ENCODE measurements at places on chromosomes 1 and 21.

DNA sequence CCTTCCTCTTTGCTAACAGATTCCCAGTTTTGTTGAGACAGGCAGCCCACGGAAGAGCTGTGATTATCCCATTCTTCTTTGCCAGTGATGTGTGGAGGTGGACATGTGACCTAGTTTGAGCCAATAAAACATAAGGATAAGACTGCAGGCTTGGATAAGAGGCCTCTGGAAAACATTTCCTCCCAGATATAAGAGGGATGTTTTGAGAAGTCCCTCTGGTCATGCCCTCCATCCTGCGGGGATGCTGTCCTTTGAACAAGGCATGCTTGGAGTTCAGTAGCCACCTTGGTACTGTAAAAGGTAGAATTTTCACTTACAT lies 155.7 kb downstream of the TM2D1 start:
- no peaks in the 10 kb centered on the region for H3K27me3 ChIP-seq
- H3K4me1 ChIP-seq = no peaks in the 10 kb centered on the region
- no peak overlapping the region for H3K4me3 ChIP-seq
- no peak overlapping the region for H3K27ac ChIP-seq
- DNase-seq = no peak
- H3K36me3 ChIP-seq = no peaks in the 10 kb centered on the region

- peak overlapping the region; percentile 95 for H3K4me3 ChIP-seq
- no peak for DNase-seq
- H3K4me1 ChIP-seq = peaks cover 89% of the 10 kb centered on the region
- H3K27ac ChIP-seq = peak overlapping the region; percentile 95
Measured at GRCh38 chr1:155004352-155005075, 1.9 kb downstream of the ZBTB7B start.

DNA sequence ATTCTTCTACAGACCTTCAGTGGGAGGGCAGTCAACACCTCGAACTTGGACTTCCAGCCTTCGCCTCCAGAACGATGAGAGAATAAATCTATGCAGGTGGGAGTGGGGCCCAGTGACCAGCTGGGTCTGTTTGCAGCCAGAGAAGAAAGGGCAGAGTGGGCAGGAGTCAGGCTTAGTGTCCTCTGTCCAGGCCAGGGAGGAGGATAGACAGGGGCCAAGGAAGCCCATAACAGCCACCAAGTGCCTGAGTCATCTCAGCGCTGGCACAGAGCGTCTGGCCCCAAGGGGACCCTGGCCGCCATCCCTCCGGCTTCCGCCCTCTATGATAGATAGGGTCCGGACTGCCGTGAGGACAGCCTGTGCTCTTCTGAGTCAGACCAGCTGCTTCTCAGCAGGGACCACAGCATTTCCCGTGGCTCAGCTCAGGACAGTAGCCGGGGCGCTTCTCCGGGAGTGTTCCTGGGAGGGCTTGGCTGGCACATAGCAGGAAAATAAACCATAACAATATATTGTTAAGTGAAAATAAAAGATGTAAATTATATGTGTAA lies 133.1 kb upstream of the C1orf174 start:
- no peaks in the 10 kb centered on the region for H3K4me1 ChIP-seq
- DNase-seq = no peak
- H3K36me3 ChIP-seq = no peaks in the 10 kb centered on the region
- H3K27me3 ChIP-seq = peaks cover 84% of the 10 kb centered on the region

DNA sequence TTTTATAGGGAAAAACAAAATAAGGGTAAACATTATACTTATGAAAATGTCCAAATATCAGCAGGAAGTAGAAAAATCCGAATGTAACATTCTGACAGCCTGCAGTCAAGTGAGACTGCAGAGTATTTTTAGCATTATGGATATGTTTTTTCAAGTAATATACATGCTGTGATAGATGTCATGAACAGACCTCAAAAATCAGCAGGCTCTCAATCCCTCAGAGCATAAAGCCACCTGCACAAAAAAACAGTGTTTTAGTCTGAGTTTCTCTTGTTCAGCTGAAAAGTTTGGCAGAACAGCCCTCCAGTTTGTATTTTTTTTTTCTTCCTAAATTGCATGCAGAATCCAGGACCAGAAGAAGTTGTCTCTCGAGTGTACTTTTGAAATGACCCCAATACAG lies 219.1 kb upstream of the FMN2 start:
- no peak for DNase-seq
- H3K36me3 ChIP-seq = no peaks in the 10 kb centered on the region
- no peaks in the 10 kb centered on the region for H3K4me1 ChIP-seq
- no peak overlapping the region for H3K4me3 ChIP-seq

DNA sequence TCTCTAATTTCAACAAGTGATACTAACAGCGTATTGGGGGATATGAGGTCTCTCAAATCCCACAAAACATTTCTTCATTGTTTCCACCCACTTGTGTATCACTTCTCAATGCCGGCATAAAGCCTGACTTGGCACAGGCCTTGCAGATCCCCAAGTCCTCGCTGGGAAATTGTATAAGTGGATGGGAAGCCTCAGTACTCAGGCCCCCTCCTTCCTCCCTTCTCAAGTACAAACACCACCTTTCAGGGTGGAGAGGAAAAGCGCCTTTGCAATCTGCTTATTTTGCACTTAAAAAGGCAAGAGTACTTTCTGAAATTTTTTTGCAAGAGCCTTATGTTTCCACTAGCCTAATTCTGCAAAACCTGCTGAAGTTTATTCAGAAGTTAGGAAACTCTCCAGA lies 25.8 kb upstream of the KLHDC8A start:
- H3K4me1 ChIP-seq = no peaks in the 10 kb centered on the region
- H3K27me3 ChIP-seq = peaks cover 67% of the 10 kb centered on the region
- DNase-seq = no peak
- H3K27ac ChIP-seq = no peak overlapping the region

GRCh38 chr1:228100822-228101613 lies 2.1 kb downstream of the C1orf35 start:
- peaks cover 53% of the 10 kb centered on the region for H3K36me3 ChIP-seq
- H3K27me3 ChIP-seq = no peaks in the 10 kb centered on the region
- DNase-seq = no peak
- no peak overlapping the region for H3K4me3 ChIP-seq

- H3K4me1 ChIP-seq = peaks cover 12% of the 10 kb centered on the region
- H3K27ac ChIP-seq = no peak overlapping the region
- no peaks in the 10 kb centered on the region for H3K36me3 ChIP-seq
Measured at GRCh38 chr1:9078015-9078751, 8.7 kb upstream of the SLC2A5 start.

DNA sequence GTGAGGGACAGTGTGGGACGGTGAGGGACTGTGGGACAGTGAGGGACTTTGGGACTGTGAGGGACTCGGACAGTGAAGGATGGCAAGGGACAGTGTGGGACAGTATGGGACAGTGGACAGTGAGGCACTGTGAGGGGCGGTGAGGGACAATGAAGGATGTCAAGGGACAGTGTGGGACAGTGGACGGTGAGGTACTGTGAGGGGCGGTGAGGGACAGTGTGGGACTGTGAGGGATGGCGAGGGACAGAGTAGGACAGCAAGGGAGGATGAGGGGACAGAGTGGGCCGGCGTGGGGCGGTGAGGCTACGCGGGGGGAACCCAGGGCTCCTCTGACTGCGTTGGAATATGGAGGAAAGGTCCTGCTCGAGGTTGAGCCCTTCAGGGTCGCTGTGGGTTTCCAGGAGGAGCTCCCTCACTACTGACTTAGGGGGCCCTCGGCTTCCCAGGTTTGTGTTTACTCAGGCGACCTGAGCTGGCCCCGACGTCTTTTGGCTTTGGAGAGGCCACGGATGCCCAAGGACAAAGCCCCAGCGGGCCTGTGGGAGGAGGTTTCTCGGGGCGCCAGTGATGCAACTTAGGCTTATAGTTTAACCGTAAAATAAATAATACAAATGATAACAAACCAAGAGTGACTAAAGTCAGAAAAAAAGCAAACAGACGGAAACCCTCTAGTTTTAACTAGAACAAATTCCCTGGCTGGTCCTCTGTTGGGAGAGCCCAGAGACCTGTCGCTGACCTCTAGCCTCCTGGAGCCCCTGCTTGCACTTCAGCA lies 1.1 kb upstream of the ERRFI1 start:
- no peaks in the 10 kb centered on the region for H3K36me3 ChIP-seq
- peaks cover 64% of the 10 kb centered on the region for H3K4me1 ChIP-seq
- H3K27ac ChIP-seq = peak overlapping the region; percentile 96

DNA sequence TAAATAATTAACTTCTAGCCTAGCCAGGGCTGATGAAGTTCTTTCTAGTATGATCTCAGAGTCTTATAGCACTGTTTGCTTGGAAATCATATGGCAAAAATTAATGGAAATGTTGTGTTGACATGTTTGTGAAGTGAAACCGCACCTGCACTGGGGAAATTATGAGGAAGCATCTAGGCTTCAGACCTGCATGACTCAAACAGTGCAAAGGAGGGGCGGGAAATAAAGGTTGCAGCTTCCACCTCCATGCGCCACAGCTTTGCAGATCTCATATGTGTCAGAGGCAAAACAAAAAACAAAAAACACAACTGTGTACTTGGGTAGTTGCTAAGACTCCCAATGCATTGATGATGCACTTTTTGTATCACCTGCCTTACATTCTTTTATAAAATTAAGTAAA lies 1080.6 kb downstream of the PLA2G4A start:
- no peak for DNase-seq
- H3K36me3 ChIP-seq = no peaks in the 10 kb centered on the region
- no peaks in the 10 kb centered on the region for H3K4me1 ChIP-seq
- H3K27me3 ChIP-seq = no peaks in the 10 kb centered on the region
- H3K4me3 ChIP-seq = no peak overlapping the region

- H3K27ac ChIP-seq = no peak overlapping the region
- DNase-seq = no peak
Measured at GRCh38 chr1:39720094-39720999, 18.3 kb upstream of the PPIE start.

GRCh38 chr21:45970674-45971615 lies 10.6 kb upstream of the COL6A1 start:
- DNase-seq = peak; percentile 76
- H3K4me3 ChIP-seq = peak overlapping the region; percentile 4
- H3K4me1 ChIP-seq = peaks cover 54% of the 10 kb centered on the region
- no peaks in the 10 kb centered on the region for H3K36me3 ChIP-seq
- no peaks in the 10 kb centered on the region for H3K27me3 ChIP-seq
- H3K27ac ChIP-seq = peak overlapping the region; percentile 97

DNA sequence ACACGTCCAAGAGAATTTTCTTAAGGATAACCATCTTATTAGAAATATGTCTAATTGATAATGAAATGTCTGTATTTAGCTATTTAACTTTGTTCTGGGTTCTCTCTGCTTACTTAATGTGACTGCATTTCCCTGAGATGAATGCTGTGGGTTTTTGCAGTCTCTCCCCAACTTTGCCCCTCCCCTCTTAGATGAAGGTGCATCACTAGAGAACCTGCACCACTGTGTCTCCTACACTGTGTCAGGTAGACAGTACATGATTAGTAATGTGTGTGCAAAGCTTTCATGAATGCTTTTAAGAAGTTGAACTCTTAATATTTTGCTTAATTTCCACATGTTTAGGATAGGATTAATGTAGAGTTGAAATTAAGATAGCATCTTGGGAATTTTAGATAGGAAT lies 51.7 kb downstream of the LRRC8D start:
- H3K27ac ChIP-seq = peak overlapping the region; percentile 68
- H3K4me3 ChIP-seq = no peak overlapping the region
- peaks cover 56% of the 10 kb centered on the region for H3K4me1 ChIP-seq
- H3K36me3 ChIP-seq = peaks cover 14% of the 10 kb centered on the region

GRCh38 chr1:15083578-15083977 lies 70.0 kb upstream of the TMEM51 start:
- no peaks in the 10 kb centered on the region for H3K36me3 ChIP-seq
- H3K4me1 ChIP-seq = no peaks in the 10 kb centered on the region
- H3K27ac ChIP-seq = no peak overlapping the region
- no peak overlapping the region for H3K4me3 ChIP-seq
- H3K27me3 ChIP-seq = no peaks in the 10 kb centered on the region

GRCh38 chr1:119871881-119872280 lies 24.4 kb downstream of the ADAM30 start:
- H3K27me3 ChIP-seq = peaks cover 4% of the 10 kb centered on the region
- H3K4me1 ChIP-seq = peaks cover 11% of the 10 kb centered on the region

DNA sequence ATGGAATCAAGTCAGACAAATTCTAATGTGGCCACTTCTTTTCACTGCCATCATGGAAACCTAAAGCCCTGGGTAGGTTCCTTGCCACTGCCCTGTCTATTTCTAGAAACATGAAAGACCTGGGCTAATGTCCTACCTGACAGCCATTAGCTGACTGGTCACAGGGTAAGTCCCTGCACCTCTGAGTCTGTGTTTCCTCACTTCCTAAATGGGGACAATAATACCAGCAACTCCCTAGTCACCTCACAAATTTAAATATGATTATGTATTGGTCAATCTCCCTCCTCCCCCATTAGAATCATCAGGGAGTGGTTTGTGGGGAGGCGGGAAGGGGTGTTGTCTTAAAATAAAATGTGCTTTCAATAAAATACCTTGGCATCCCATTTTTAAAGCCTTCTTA lies 2.2 kb downstream of the CREG1 start:
- peaks cover 56% of the 10 kb centered on the region for H3K4me1 ChIP-seq
- peak overlapping the region; percentile 71 for H3K4me3 ChIP-seq
- H3K36me3 ChIP-seq = peaks cover 15% of the 10 kb centered on the region
- no peak overlapping the region for H3K27ac ChIP-seq
- DNase-seq = no peak
- no peaks in the 10 kb centered on the region for H3K27me3 ChIP-seq

DNA sequence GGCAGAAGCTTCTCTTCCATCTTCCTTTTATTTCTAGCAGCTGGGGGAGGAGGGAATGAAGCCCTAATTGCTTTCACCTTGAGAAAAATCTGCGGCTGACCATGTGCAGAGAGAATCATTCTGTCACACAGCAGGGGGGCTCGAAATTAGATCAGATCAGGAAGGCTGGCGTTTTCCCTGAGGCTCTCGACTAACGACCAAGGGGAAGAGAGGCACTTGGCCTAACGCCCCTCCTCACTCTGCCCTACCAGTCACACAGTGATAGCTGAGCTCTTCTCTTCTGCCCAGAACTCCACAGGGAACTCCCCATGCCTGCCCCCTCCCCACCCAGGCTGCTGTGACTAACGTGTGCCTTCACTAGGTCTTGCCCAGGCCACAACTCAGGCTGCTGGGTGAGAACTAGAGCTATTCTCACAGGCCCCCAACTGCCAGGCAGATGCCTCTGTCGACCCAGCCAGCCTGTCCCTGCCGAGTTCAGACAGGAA lies 26.5 kb upstream of the KHDRBS1 start:
- no peak overlapping the region for H3K27ac ChIP-seq
- H3K36me3 ChIP-seq = no peaks in the 10 kb centered on the region
- no peaks in the 10 kb centered on the region for H3K27me3 ChIP-seq
- no peak for DNase-seq
- H3K4me3 ChIP-seq = no peak overlapping the region
- H3K4me1 ChIP-seq = peaks cover 15% of the 10 kb centered on the region

GRCh38 chr1:161719325-161719611 lies 2.1 kb upstream of the FCRLB start:
- no peaks in the 10 kb centered on the region for H3K4me1 ChIP-seq
- H3K27me3 ChIP-seq = peaks cover 50% of the 10 kb centered on the region
- DNase-seq = no peak
- no peaks in the 10 kb centered on the region for H3K36me3 ChIP-seq

Data from left ventricle myocardium inferior (tissue), 1 donor.